ENCODE measurements at places on chromosomes 6 and 20. TPM values are rescaled to one million over a fixed set of nuclear protein-coding genes. Genes with fewer than 3 reads are reported as not detected.

- no peak for DNase-seq
These were observed 11.5 kb downstream of the CALHM6 start for GRCh38 chr6:116472706-116473105.

DNA sequence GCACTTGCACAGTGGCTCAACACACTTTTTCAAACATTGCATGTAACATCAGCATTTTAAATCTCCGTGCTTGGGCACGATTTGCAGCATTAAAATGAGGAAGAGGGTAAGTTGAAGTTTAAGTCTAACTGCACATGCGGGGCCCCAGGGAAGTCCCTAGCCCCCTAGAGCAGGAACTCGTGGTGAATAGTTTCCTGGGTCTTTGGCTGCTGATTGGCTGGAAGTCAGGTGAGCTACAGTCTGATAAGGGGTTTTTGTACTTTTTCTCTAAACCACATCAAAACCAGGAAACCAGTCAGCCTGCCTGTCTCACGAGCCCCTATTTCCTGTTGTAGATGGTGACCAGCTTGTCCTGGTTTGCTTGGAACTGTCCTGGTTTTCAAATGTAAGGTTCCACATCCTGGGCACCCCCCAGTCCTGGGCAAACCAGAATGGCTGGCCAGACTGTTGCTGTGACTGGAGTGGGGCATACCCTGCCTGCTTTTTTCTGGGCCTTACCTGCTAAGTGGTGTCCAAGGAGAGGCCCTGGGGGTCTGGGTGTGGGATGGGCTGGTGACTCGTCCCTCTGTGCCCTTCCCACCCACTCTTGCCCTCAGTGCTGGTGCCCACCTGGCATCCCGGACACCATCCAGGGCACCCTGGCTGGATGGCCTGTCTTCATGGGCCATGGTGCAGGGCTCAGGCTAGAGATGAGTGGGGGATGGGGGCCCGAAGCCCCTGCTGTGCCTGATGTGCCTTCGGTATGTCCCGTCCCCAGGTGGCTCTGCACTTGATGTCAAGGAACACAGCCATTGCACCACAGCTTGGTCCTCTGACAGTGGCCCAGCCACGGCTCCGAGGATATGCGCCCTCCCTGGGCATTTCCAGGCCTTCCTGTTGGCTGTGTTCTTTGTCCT lies 31.8 kb downstream of the SUN5 start:
- peak; percentile 94 for DNase-seq

BANF2 gene
- not detected for total RNA-seq

DNA sequence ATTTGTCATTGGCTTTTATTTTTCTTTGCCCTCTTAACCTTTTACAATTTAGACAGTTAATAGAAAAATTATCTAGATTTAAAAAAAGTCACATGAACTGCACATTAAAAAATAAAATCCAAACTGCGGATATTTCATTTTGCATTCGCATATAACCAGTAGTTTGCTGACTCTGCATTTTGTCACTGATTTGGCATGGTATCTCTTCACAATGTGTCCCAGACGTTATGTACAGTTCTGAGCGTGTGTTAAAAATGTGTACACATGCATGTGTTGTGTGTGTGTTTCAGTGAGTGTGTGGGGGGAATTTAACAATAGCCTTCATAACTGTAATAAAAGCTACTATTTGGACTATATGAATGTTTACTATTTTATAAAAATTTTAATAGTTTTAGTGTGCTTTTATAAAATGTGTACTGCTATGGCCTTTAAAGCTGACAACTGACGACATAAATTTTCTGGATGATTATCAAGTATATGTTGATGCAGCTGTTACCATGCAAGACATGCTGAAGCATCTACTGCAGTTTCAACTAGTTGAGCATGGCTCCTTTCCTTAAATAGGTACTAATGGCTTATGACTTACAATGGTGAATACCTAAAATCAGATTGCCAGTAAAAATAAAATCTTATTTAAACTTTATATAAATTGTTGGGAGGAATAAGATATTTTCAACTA lies 67.7 kb downstream of the HMGCLL1 start:
- DNase-seq, result no peak

DNA sequence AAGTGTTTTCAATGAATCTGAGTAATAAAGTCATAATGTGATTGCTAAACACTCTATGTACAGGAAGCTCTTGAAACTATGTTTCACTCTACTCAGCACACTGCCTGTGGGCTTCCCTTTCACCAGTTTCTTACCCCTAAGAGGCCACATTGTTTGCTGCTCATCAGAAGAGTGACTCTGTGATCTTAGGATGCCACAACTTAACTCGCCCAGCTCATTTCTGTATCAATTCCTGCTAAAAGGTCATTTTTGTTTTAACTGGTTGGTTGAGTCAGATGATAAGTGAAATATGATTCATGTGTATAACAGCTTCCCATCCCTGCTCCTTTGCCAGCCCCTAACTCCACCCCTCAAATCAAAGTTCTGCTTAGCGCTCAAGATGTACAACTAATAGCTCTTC lies 9.8 kb upstream of the NDUFAF4 start:
- no peak for DNase-seq

- DNase-seq, result peak; percentile 36
These were observed 902 bp downstream of the SAMHD1 start for GRCh38 chr20:36950414-36951197.

DNA sequence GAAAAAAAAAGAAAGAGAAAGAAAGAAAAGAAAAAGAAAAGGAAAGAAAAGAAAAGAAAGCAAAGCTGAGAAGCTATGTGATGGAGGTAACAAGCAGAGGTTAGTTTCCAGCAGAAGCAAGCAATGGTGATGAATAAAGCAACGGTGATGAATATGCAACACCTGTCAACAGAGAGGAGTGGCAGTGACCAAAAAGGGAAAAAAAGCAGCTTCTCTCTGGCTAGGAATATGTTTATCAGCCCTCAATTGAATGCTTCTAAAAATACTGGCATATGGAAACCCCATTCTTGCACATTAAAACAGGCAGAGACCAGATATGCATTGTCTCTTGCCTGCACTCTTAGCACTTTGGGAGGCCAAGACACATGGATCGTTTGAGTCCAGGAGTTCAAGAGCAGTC lies 100.9 kb downstream of the GJA1 start:
- DNase-seq, result no peak

DNA sequence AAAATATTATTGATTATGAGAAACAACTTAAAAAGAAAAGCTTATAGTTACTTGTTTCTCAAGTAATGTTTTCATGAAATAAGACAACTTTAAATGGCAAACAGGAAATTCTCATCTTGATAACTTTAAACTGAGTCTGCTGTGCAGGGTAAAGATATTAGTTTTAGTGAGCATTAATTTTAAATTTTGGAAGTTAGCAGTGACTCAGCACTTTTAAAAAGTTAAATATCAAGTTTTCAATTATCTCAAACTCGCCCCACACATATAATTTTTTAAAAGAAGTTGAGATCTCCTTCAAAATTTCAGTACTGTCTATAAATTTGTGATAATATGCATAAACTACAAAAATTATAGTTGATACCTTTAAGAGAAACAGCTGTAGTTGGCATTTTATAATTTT lies 337.3 kb upstream of the NT5E start:
- no peak for DNase-seq

BPIFA2 gene
- total RNA-seq, result not detected

TMC2 gene
- total RNA-seq, result not detected

TEAD3 gene
- 0.17 TPM for total RNA-seq

- DNase-seq, result no peak
These were observed 670.0 kb downstream of the DHX35 start for GRCh38 chr20:39632176-39632575.

DNA sequence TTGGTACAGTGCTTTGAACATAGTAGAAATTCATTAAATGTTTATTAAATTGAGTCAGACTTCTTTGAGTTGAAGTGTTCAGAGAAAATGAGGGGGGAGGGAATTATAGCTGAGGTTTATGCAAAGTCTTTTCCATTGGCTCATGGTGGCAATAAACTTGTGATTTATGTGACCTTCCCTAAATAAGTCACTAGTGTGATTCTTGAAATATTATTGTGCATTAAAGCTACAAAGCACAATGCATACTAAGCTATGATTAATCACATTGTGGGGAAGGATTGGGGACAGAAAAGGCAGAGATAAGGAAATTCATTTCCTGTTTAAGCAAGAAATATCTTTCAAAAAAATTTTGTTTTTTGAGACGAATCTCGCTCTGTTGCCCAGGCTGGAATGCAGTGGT lies 877.5 kb downstream of the TFAP2A start:
- DNase-seq, result no peak

DNA sequence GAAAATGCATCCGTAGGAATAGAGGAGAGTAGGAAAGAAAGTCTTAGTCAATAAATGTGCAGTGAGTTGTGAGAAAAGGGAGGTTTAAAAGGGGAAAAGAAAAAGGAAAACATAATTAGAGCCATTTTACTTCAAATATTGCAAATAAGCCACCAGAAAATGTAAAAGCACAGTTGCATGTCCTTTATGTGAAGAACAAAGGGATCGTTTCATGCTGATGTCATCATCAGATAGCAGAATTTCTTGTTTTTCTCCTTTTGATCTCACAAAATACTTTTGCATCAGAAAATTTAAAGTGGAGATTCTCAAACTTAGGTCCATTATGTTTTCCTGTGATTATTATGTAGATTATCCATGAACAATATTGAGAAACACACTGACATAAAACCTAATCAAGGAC lies 166.7 kb downstream of the HAO1 start:
- no peak for DNase-seq

- DNase-seq, result no peak
These were observed 40.7 kb downstream of the KCNK5 start for GRCh38 chr6:39188571-39188970.

HLA-F gene
- total RNA-seq, result 911 TPM

STX11 gene
- 11.6 TPM for total RNA-seq

DNA sequence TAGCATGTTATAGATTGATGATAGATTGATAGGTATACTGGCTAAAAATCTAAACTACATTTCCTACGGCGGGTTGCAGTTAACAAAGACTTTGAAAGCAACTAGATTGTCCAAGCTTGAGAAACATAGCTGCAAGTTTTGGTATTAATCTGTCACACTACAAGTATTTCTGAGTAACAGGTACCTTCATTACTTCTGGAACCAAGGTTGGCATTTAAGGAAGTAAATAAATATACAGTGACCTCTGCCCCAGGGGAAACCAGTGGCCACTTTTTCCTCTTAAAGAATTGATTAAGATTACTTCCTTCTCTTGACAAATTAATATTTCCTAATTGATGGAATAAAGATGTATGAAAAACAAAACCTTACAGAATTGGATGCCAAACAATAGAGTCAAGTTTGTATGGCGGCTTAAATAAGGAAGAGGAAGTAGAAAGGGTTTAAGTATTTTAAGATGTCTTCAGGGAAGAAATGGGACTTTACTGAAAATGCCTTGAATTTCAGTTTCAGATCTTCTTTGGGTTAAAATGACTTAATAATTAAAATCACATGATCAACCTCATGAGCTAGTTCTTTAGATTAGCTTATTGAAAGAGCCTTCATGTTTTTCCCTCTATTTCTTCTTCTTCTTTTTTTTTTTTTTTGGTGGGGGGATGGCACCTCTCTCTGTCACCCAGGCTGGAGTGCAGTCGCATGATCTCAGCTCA lies 132.8 kb downstream of the DOK5 start:
- no peak for DNase-seq

- no peak for DNase-seq
These were observed 435.3 kb downstream of the CDKAL1 start for GRCh38 chr6:20969551-20969950.

NMBR gene
- total RNA-seq, result not detected

- DNase-seq, result no peak
These were observed 39.0 kb upstream of the CD93 start for GRCh38 chr20:23125159-23125558.

COL19A1 gene
- total RNA-seq, result 56.9 TPM

DNA sequence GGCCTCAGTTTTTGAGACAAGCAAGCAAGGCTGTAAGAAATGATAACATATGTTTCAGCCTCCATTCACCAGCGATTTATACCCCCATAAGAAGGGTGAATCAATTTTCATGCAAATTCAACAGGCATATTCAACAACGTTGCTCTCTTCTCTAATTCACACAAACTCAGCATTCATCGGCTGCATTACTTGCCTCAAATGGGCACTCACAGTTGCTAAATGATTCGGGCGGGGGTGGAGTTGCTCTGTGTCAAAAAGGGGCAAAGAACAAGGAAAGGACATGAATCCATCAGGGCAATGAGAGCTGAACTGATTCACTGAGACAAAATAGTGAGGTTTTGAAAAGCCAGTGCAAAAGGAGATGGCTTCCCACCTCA lies 9.0 kb downstream of the MOXD1 start:
- DNase-seq, result no peak

BMP7 gene
- total RNA-seq, result not detected

GRCh38 chr6:30750379-30750668 lies 6.0 kb upstream of the IER3 start:
- no peak for DNase-seq

DNA sequence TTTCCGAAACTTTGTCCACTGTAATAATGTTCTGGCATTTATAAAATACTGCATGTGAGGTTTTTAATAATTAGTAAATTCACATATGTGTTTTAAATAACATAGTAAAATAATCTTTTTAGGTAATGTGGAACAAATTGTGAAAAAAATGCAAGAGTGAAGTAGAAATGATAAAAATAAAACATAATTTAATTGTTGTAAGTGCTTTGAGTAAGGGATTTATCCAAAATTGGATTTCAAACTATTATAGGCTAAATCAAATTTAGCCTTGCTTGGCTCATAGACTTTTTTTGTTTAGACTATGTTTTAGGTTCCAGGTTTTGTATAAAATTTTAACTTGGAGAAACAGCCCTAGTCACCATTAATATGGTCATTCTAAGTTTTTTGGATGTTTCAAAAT lies 1029.5 kb downstream of the PHF3 start:
- DNase-seq, result no peak

BPIFB4 gene
- not detected for total RNA-seq

GRCh38 chr6:169738204-169738975 lies 13.0 kb downstream of the DYNLT2 start:
- DNase-seq, result no peak

RIMS4 gene
- not detected for total RNA-seq

- DNase-seq, result no peak
These were observed 56.4 kb upstream of the GPR31 start for GRCh38 chr6:167214206-167214605.

MED23 gene
- total RNA-seq, result 55.4 TPM

ENPP1 gene
- total RNA-seq, result 0.42 TPM

GRCh38 chr6:52215787-52216186 lies 28.5 kb downstream of the IL17F start:
- DNase-seq, result no peak

DNA sequence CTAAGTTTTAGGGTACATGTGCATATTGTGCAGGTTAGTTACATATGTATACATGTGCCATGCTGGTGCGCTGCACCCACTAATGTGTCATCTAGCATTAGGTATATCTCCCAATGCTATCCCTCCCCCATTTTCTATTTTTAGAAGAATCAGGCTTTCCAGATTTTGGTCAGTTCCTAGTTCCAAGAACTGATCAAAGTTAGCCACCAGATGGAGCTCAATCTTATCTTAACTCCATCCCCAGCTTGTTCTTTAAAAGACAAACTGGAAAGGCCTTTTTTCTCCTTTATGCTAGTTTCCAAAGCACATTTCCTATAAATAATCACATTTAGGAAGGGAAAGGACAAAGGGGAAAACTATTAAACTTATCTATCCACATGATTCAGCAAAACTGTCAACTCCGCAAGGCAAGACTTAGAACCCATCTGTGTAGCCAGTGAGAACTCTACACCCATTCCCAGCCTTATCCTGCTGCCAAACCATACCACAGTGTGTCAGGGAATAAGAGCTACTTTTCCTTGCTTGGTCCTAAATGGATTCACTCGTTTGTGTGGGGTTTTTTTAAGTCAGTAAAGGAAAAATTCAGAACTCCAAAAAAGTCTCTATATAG lies 22.8 kb upstream of the KHDC1 start:
- DNase-seq, result peak; percentile 13
